ENCODE measurements at places on chromosomes 3 and 15. TPM values are rescaled to one million over a fixed set of nuclear protein-coding genes. Genes with fewer than 3 reads are reported as not detected.

GRCh38 chr3:157078131-157078810, 81.7 kb downstream of the CCNL1 start:
- no peak for DNase-seq

MYH15 gene
- total RNA-seq = 0.54 TPM

DNA sequence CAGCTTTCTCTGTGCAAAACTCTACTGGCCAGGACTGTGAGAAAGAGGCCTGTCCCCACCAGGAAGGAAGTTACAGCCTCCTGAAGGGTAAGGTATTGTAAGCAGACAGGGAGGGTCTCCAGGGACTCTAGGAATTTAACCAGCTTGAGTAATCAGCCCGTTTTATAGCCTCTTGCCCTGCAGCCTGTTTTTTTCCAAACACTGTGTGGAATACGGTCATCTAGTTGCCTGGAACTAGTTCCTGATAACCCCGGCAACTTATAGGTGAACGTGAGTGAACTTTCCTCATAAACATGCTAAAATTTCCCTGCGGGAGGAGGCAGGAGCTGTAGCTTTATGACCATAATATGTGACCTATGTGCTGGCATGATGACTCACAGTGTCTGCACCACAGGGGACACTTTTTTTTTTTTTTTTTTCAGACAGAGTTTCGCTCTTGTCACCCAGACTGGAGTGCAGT, 60.1 kb upstream of the DAZL start:
- DNase-seq = no peak

GRCh38 chr15:60469893-60470641, 8.9 kb downstream of the ICE2 start:
- no peak for DNase-seq

DNA sequence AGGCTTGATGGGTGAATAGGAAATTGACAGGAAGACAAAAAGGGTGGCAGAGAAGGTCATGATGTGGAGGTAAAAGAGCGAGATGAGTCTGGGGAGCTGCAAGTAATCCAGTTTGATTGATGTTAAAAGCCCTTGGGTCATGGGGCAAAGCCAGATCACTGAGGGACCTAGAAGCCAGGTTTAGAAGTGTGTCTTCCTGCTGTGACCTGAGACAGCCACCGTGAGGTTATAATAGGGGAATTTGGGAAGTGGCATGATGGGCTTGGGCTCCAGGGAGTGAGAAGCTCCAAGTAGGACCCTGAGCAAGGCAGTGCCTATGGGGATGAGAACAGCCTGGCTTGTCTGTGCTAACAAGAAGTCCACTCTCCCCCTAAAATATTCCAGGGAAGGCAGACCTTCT, 298.5 kb downstream of the RPLP1 start:
- DNase-seq = no peak

- peak; percentile 85 for DNase-seq
Measured at GRCh38 chr15:24954783-24955530, at the start of the genes SNRPN and SNURF. Gene SNRPN (plus strand): TSS chr15:24954987. CDS start chr15:24974454, 19,467 bp downstream. Gene SNURF (plus strand): TSS chr15:24954987. CDS start chr15:24955049, 62 bp downstream.

MASP1 gene
- 59.7 TPM for total RNA-seq

GREM1 gene
- total RNA-seq = 0.59 TPM

DNA sequence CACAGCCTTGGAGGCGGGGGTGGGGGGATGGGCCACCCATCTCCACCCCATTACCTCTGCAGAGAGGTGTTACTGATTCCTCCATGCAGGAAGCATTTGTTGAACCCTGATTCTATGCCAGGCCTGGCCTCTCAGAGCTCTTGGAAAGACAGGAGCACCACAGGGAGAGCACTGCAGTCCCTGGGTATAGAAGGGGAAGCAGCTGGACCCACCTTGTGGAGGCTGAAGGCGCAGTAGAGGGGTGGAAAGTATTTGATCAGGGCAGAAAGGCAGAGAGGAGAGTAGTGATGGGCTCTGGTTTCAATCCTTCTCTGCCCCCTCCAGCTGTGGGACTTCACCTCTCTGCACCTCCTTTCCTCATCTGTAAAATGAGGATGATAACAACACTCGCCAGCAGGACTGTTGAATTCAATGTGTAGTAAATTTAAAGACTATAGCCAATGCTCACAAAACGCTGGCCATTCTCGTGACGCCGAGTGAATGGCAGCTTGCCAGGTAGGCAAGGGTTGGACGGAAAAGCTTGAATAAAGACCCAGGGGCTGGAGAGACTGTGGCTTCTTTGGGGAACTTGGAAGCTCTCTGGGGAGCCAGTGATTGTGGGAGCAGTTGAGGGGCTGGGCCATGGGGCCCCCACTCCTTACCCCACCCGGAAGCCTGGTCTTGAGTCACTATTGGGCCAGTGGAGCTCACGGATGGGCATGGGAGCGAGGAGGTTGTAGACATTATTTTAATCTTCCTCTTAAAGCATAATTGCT, 8.0 kb upstream of the CCDC33 start:
- no peak for DNase-seq
